Activated gamma-delta T cell treated with Interleukin-2 at 50 U/mL for 16 hours (primary cell): ENCODE measurements at places on chromosomes 4 and X.

- DNase-seq: no peak
These were observed 1.2 kb downstream of the CXCL3 start for GRCh38 chr4:74037076-74037955.

DNA sequence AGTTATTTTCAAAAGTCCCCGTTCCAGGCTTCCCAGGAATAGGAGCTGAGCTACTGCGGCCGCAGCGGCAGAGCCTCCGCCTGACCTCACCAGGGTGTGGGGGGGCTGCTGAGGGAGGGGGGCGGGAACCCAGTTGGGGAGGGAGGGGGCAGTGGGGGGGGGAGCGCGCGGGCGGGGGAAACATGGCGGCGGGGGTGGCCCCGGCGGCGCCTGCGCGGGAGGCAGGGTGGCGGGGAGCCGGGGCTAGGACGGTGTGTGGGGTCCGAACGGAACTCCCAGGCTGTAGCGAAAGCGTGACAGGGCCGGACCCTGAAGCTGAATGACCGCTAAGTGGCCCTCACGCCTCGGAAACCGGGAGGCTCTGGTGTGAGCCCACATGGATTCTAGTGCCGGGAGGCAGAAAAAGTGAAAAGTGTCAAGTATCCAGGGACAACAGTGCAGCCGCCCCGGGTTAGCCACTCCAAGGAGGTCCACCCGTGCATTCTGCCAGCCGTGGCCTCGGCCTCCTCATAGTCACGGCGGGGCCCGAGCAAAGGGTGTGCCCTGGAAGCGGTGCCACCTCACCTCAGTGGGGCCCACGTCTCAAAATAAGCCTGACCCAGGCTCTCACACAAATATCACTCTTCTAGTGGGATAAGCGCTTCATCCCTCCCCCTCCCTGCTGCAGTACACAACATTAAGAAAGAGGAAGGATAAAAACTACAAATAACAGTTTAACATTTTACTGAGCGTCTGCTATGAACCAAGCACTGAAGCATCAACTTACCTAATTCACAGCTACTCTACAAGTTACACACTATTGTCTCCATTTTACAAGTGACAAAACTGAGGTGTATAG, at the start of gene KLHL13:
Gene KLHL13, minus strand, starts transcription at position 98 of the 838 bp plus-strand sequence. CDS start 88,337 bp downstream, outside the sequence.
- no peak for DNase-seq

- no peak for DNase-seq
These were observed 24.5 kb upstream of the SCD5 start for GRCh38 chr4:82823062-82823461.

- DNase-seq: no peak
These were observed 28.3 kb upstream of the GUCY1A1 start for GRCh38 chr4:155638195-155638965.

- DNase-seq: no peak
These were observed 152.2 kb downstream of the TACR3 start for GRCh38 chr4:103567591-103567990.

GRCh38 chr4:126137782-126138170, 823.0 kb downstream of the FAT4 start:
- DNase-seq: no peak

DNA sequence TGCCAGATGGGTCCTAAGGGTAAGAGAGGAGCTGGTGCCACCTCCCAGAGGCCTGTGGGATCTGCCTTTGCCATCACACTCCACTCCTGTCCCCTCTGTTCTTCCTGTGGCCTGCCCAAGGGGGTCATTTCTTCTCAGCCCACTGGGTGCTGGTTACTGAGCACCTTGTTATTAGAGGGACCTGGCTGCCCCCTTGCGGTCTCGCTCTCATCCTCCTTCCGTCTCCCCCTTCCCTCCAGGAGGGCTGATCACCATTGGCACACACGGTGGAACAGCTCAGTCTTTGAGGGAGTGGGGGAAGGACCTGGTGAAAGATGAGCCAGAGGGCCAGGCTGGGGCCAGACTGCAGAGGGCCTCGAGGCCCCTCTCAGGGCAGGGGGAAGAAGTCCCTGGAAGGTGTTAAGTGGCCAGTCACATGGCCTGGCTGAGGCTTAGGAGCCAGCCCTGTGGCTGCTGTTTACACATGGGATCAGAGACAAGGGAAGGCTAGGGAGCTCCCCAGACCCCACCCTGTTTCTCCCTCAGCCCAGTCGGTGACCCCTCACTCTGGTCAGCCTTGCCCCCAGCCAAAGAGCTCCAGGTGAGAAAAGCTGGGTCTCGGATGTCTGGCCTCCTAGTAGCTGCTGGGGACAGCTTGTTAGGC, 68.1 kb downstream of the MTMR1 start:
- no peak for DNase-seq

DNA sequence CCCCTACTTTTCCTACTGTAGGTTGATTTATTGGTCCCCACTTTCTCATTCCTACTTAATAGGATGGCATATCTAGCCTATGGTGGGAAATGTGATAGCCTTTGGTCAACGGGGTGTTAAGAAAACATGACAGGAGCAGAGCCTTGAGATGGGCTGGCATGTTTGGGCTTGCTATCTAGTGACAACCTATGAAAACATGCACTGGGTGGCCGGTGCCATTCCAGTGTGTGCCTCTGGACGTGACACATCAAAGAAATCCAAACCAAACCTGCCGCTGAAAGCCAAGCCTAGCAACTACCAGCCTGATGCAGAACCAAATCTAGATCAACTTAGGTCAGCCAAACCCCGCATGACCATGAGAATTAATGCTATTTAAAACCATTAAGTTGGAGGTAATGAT, 317.6 kb downstream of the DMD start:
- no peak for DNase-seq

DNA sequence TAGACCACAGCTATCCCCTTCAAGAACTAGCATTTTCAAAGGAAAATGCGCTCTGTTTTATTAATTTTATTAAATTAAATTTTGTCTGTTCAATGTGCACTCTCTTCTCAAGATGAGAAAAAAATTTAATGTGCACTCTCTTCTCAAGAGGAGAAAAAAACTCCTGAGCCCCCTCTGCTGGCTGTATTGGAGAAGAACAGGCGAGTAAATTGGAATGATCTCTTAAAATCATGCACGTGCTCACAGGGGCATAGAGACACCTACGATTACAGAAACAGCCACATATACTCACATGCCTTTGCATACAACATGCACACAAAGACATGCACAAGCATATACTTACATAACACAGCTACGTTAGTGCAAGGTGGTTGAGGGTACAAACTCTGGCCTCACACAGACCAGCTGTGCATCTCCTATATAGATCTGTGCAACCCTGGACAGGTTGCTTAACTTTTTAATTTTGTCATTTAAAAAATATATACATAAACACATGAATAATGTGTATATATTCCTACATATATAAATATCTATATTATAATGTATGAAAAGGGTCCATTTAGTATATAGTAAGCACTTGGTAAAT, 176.2 kb upstream of the CXorf66 start:
- DNase-seq: peak; percentile 8

DNA sequence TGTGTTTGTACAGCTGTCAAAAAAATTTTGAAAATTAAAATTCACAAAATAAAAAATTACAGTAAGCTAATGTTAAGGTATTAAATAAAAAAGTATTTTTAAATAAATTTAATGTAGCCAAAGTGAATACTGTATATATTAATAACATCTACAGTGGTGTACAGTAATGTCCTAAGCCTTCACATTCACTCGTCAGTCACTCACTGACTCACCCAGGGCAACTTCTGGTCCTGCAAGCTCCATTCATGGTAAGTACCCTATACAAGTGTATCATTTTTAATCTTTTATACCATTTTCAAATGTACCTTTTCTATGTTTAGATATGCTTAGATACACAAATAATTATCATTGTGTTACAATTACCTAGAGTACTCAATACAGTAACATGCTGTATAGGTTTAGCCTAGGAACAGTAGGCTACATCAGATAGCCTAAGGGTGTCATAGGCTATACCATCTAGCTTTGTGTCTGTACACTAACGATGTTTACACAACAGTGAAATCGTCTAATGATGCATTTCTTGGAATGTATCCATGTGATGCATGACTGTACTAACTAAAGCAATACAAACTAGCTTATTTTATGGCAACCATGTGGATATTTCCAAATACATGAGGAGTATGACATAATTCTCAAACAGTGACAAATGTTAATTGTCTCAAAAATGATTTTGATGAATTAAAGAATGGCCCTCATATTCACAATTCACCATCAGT, 13.7 kb downstream of the DDX60 start:
- no peak for DNase-seq

DNA sequence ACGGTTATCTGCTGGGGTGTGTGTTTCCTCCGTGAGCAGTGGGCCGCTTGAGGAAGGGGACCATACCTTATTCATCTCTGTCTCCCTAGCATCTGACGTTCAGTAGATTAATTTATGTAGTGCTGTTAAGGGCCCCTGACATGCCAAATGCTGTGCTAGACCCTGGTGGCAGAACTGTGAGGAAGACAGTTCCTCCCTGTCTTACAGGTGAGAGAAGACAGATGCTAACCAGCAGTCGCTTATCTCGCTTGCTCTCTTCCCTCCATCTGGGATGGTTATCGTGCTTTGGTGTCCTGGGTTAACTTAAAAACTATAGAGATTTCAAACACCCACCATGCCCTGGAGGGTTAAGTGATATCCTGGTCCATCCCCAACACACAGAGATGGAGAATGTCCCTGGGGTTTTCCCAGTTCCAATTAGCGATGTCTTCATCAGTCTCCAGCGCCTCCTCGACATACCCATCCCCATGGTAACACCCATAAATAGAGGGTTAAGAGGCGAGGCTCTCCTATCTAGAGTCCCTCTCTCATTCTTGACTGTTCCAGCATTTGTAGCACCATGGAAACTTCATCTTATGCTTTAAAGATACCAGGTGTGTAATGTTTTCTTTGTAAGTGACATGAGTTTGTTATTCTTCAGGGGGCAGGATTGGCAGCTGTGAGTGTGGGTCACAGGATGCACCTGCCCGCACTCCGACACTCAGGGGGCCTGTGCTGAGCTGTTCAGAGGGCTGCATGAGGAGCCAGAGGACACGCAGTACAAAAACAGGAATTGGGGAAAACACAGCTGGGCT, 135.2 kb downstream of the STK32B start:
- DNase-seq: no peak

DNA sequence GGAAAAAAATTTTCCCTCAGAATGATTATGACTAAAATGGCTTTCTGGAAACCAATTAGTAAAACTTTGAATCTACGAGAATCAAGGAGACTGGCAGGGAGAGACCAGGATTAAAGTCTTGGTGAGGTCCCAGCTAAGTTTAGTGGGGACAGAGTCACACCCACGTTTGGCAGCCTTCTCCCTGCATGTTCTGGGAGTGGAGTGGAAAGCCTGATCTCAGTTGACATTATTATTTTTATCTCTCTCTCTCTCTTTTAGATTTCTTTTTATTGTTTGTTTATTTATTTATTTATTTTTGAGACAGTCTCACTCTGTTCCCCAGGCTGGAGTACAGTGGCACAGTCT, 67.8 kb downstream of the MED28 start:
- no peak for DNase-seq

GRCh38 chr4:97978791-97979488, 164.3 kb downstream of the STPG2 start:
- no peak for DNase-seq
